AG09319 (cell line): ENCODE measurements at places on chromosomes 1 and 21.

DNA sequence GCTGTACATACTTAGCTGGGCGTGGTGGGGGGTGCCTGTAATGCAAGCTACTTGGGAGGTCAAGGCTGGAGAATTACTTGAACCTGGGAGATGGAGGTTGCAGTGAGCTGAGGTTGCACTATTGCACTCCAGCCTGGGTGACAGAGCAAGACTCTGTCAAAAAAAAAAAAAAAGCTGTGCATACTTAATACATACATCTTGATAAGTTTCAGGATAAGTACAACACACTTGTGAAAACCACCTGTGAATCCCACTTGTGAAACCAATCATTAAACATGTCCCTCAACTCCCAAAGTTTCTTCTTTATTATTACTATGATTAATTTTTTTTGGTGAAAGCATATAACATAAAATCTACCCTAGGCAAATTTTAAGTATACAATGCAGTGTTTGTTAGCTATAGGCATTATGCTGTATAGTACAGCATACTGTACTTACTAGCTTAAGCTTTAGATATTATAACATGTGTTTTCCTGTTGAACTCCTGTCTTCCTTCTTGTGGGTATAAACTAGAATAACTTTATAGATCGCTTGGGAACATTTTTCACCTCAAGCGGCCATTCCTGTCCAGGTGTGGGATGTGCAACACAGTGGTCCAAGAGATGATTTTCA, 41.4 kb downstream of the DISC1 start:
- no peak for DNase-seq

DNA sequence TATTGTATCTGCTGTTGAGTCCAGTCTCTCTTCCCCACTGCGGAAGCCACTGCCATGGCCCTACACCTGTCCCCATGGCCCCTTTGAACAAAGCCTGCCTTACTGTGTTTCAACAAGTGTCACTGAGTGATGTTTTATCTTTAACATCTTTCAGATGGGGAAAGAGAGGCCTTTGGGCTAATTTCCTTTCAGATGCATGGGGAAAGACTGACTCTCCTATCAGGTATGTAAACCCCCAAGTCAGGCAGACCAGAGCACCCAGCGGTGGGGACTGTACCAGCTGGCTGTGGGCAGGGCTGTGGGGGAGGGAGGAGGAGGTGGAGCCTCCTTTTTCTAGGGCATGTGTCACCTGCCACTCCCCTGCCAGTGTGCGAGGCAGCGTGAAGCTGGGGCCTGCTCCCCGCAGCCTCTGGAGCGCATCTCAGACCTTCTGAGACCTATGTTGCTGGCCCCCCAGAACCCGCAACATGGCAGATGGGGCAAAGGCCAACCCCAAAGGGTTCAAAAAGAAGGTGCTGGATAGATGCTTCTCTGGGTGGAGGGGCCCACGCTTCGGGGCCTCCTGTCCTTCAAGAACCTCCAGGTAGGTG, at the start of gene PLA2G2F:
TSS of gene PLA2G2F (plus strand) at position 363 of the 590 bp plus-strand sequence. CDS start at position 468, 105 bp downstream.
- DNase-seq: no peak

- DNase-seq: no peak
Measured at GRCh38 chr1:61343734-61344420, 261.5 kb downstream of the NFIA start.

- DNase-seq: no peak
Measured at GRCh38 chr1:2300004-2300771, 72.1 kb downstream of the SKI start.

- no peak for DNase-seq
Measured at GRCh38 chr21:40269239-40269638, 402.0 kb downstream of the PCP4 start.

DNA sequence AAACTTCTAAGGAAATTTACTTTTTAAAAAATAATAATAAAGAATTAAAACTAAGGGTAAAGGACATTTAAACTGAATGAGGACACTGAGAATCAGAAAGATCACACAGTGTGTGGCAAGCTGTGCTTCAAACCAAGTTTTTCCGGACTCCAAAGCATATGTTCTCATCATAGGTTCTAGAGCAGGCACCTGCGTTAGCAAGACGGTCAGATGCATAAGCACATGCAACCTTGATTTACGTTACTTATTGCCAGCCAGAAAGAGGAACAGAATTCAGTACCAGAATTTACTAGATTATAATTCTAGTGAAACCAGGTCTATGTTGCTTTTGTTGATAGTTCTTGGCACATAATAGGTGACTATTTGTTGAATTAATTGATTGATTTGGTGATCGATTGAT, 6.2 kb upstream of the LBR start:
- DNase-seq: no peak

DNA sequence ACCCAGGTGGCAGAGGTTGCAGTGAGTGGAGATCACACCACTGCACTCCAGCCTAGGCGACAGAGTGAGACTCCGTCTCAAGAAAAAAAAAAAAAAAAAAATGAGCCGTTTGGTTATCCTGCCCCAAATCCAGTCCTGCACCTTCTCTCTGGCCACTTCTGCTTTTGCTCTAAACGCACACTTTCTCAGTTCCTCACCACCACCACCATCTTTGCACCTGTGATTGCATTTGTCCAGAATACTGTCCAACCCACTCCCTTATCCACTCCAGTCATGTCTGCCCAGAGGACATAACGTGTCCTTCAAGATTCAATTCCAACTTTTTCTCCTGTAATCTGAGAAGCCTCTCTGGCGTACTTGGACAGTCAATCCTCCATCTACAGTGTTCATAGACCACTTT, 2.2 kb upstream of the NEK2 start:
- no peak for DNase-seq

- DNase-seq: no peak
Measured at GRCh38 chr1:91637539-91637994, 136.9 kb downstream of the CDC7 start.

- no peak for DNase-seq
Measured at GRCh38 chr1:245875581-245876261, 631.4 kb downstream of the SMYD3 start.

DNA sequence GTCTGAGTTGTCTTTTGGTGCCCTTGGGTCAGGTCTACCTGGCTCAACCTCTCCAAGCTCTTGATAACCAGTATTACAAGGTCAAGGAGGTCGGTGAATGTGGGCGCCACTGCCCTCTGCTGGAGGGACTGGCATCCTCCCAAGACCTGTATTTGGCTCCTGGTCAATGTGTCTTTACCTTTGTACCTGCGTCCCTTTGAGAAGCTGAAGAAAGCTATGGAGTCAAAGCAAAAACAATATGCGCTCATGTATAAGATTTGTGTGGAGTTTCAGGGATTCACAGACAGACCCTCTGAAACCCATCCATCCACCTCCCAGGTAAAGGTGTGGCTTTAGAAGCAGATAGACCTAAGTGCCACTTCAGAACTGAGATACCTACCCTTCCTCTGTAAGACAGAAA, 61.8 kb upstream of the NBL1 start:
- no peak for DNase-seq

GRCh38 chr1:29551123-29551936, 315.0 kb downstream of the PTPRU start:
- DNase-seq: no peak

GRCh38 chr1:201169971-201170532, 15.8 kb upstream of the TMEM9 start:
- DNase-seq: no peak

GRCh38 chr1:18107369-18108298, at the start of gene IGSF21:
TSS of gene IGSF21 (plus strand) at chr1:18107798. CDS start at chr1:18108129, 331 bp downstream.
- DNase-seq: no peak

DNA sequence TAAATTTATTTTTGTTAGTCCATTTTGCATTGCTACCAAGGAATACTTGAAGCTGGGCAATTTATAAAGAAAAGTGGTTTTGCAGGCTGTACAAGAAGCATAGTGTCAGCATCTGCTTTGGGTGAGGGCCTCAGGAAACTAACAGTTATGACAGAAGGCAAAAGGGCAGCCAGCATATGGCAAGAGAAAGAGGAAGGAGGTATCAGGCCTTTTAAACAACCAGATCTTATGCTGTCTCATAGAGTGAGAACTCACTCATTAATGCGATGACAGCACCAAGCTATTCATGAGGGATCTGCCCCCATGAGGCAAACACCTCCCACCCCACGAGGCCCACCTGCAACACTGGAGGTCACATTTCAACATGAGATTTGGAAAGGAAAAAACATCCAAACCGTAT, 898.4 kb downstream of the KCNT2 start:
- no peak for DNase-seq

GRCh38 chr1:103561643-103562395, 9.6 kb upstream of the AMY2B start:
- DNase-seq: no peak

DNA sequence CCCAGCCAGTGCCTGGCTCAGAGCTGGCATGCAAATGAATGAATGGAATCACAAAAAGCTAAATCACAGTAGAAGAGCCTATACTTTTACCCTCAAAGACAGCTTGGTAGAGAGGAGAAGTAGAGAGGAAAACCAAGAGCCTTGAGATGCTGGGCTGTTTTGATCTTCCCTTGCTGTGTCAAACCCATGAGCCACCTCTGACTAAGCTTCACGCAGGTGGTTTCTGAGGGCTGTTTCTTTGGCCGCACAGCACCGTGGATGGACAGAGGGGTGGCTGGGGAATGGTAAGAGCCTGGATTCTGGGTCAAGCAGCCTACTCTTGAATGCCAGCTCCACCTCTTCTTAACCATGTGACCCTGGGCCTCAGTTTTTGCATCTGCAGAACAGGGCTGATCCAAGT, 18.6 kb downstream of the ABCG1 start:
- DNase-seq: no peak

GRCh38 chr1:16028237-16029002, 6.6 kb downstream of the CLCNKA start:
- DNase-seq: no peak

DNA sequence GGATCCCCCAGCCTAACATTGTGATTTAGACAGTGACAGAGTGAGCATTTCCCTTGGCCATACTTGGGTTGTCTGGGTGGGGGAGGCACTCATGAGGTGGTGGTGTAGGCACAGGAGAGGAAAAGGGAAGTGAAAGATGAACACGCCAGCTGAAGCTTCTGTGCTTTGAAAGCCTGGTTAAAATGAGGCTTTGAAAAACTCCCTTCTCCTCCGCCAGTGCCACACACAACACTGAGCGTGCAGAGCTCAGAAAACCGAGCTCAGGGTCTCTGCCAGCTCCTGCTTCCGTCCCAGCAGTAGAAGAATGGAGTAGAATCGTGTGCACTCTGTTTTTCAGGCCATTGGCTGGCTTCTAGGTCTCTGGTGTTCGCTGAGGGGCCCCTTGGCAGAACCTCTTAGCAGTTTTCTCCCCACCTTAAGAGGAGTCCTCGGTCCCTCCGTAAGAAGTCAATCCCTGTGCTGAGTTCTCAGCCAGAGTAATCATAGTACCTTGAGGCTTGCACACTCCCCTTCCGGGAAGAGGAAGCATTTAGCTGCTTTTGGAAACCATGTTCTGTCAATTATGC, 12.9 kb downstream of the PLEKHM2 start:
- no peak for DNase-seq

DNA sequence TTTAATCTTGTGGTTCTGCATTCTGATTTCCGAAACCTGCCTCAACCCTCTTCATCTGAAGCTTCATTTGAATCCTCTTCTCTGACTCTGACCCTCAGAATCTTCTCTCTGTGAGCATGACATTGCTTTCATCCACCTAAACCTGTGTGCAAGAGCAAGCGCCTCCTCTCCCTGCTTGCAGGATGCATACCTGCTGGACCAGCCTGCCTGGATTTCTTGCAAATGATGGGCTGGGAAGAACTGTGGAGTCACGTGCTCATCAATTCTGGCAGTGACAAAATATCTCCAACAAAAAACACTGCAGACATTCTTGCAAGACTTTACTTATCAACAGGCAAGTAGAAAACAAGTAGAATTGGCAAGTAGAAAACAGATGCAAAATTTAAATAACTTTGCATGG, 20.8 kb upstream of the SLC35F3 start:
- no peak for DNase-seq

- no peak for DNase-seq
Measured at GRCh38 chr21:28025111-28025510, 967.6 kb downstream of the LTN1 start.

- DNase-seq: no peak
Measured at GRCh38 chr1:112599477-112599876, 19.5 kb downstream of the ST7L start.

DNA sequence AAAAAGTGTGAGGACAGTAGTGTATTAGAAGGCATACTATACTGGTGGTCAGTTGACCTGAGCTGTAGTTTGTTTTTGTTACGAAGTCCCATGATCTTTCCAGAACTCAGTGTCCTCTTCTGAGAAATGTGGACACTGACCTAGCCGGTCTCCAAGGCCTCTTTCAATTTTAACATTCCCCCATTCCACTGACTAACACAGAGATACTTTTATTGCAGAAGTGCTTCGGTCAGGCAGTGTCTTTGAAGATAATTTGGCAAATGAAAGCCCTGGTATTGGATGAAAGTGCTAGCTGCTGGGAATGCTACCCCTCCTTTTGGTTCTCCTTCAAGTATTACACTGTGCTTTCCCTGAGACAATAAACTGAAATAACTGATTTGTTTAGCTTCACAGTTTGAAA, 89.4 kb downstream of the LMO4 start:
- DNase-seq: no peak

DNA sequence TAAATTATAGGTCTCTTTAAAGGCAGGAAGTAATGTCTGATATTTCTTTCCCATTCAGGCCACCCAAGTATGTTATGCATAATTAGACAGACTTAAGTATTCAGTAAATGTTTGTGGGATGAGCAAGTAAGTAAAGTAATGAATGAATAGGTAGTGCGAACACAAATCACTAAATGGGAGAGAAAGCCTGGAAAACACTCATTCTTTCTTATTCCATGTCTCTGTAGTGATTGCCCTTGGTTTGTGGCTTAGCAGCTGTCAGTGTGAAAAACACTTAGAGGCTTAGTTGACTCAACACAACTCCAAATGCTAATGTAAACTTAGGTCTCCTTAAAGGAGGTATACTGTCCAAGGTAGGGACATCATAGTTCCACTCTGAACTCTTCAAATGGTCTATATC, 182.5 kb downstream of the ZC3H11B start:
- DNase-seq: no peak

GRCh38 chr1:23845163-23845562, 19.9 kb upstream of the HMGCL start:
- DNase-seq: no peak
